NCI-H1092 (cell line): ENCODE measurements at places on chromosomes 1 and 21.

GRCh38 chr1:246608616-246609376, 42.5 kb downstream of the CNST start:
- no peak for DNase-seq

- no peak for DNase-seq
These were observed 4.3 kb upstream of the CHI3L2 start for GRCh38 chr1:111223126-111223685.

DNA sequence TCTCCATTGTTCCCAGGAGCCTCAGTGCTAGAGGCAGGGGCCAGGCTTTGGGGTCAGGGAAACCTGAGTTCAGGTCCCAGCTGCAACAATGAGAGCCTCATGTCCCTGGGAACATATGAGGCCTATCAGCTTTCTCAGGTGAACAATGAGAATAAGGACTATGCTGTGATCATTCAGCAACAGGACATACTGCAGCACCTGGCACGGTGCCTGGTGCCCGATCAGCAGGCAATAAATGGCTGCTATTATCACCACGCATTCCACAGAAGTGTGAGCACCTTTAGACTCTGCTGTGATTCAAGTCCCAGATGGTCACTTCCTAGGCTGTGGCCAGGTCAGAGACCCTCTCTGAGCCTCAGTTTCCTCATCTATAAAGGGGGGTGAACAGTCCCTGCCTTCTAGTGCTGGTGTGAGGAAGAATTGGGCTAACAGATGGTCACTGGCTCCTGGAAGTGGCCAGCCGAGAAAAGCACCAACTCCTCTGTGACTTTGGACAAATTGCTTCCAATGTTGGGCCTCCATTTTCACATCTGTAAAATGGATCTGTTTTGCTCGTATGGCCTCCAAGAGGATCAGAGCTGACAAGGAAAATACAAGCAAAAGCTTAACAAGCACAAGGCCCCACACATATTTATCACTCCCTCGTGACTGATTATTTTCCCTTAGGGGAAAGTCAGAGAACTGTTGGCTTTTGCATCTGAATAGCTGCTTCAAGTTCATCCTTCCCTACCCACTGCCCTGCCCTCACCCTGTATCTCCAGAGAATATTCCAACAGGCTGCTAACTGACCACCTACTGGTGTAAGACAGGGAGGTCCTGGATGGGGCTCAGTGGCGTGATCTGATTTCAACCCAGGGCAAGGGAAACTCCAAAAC, 1.1 kb downstream of the SLC5A9 start:
- no peak for DNase-seq

GRCh38 chr1:203524824-203525223, 30.9 kb downstream of the OPTC start:
- DNase-seq, result no peak

DNA sequence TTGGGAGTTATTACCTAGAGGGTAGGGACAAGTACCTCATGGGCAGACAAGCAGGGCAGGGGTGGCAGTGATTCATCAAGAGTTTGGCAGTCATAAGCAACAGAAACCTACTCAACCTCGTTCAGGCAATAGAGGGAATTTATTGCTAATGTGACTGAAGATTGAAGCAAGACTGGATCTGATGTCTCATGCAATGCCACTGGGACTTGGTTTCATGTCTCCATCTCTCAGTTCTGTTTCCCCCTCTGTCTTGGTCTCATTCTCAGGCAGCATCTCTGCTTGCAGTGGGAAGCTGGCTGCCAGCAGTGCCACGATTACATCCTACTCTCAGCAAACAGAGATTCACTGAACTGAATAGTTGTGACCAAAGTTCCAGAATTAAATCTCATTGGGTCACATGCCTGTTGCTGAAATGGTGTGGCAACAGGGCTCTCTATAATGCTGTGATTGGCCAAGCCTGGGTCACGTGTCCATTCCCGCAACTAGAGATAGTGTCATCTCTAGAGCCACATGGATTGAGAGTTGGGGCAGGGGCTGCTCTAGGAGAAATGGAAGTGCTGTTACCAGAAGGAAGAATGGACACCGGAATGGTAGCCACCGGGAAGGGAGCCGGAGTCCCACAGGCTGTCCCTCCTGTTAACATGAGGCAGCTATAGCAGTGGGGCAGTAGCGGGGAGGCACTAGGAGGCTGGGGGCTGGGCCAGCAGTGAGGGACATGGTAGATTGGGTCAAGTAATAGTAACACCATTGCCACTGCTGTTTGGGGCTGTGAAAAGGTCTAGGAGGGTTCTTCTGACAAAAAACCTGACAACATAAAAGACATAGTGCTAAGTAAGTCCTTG, 3.9 kb upstream of the CDC42 start:
- no peak for DNase-seq

DNA sequence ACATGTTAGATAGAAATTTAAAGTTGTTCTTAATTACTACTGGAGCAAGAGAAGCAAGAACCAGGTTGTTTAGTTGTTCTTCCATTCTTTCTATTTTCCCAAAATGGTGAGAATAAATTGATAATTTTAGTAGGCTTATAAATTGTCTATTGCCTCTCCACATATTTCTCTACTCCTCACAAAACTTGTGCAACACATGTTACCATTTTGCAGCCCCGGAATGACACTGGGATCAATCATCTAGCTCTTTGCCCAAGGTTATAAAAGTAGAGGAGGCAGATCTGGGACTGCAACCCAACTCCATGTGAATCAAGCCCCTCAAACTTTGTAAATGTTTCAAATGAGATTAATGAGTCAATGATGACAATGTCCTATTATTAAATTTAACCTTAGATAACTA, 34.9 kb downstream of the PRMT6 start:
- DNase-seq, result no peak

DNA sequence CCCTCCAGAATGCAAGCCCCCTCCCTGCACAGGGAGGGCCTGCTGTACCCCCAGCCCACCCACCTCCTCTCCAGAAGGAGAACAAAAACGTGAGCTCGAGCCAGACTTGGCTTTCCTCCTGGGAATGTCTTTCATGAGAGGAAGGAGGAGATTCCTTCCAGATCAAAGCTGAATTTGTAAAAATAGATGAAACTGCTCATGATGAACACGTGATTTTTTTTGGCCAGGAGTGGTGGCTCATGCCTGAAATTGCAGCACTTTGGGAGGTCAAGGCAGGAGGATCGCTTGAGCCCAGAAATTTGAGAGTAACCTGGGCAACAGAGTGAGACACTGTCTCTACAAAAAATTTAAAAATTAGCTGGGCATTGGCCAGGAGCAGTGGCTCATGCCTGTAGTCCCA, 21.8 kb downstream of the GPR157 start:
- no peak for DNase-seq

DNA sequence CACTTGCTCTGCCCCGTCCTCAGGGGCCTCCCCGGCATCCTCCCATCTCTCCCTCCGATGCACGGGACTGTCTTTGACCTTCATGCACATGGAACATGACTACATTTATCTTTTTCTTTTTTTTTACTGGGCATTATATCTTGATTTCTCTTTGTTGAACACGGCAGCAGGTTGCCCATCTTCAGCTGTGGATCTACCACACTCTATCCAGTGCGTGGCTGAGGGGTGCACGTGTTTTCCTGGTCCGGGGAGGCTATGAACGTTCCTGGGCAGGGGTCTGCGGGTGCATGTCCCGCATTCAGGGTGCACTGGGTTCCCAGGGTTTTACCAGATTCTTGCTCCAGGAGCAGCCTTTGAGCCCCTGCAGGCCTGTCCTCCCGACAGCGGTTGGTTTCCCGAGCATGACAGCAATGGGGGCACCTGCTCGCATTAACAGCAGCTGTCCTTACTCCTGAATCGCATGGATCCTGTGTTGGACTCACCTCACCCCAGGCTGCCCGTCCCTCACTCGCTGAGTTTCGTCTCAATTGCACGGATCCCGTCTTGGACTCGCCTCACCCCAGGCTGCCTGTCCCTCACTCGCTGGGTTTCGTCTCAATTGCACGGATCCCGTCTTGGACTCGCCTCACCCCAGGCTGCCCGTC, 7.4 kb downstream of the POFUT2 start:
- DNase-seq, result no peak

GRCh38 chr1:19456968-19457441, 28.3 kb downstream of the CAPZB start:
- no peak for DNase-seq

DNA sequence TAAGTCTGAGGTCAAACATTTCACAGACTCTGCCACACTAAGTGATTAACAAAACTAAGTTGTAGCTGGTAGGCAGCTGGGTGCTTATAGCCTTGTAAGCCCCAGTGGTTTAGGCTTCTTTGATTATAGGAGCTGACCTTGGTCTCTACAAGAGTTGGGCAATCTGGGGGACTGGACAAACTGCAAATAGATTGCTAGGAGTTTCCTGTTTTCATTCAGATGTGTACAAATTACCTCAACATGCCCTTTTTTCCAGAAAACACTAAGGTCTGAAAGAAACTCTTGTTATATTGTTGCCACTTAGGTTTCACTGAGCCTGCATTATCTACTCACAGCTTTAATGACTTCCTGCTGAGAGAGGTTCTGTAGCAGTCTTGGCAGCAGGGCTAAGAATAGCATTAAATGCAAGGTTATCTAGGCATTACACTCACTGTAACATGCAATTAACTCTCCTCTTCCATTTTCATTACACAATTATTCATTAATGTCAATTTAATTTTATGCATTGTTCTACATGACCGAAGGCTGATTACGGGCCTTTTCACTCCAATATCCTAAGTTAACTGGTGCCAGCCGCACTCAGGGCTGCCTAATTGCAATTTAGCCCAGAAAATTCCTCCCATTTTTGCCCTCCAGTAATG, 314.0 kb downstream of the LMO4 start:
- peak; percentile 7 for DNase-seq

DNA sequence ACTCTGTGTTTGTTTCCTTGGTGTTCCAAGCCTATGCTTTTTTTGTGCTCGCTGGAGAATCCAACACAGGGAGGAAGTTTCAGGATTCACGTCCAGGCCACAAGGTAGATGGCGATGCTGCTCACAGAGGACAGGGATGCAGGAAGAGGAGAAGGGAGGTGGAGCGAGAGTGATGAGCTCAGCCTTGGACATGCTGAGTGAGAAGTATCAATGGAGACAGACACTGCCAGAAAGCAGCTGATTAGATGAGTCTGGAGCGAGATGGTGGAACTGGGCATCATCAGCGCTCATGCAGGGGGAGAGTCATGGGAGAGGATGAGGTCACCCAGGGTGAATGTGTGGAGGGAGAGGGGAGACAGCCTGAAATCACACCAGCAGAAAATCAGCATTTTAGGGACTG, 110.0 kb downstream of the GLUL start:
- DNase-seq, result no peak

GRCh38 chr1:67684526-67685066, 405 bp upstream of the GADD45A start:
- no peak for DNase-seq

- peak; percentile 63 for DNase-seq
These were observed 219.1 kb upstream of the ZC3H12A start for GRCh38 chr1:37255136-37255795.

- DNase-seq, result no peak
These were observed 6.3 kb downstream of the MAGI3 start for GRCh38 chr1:113396585-113396984.

- DNase-seq, result peak; percentile 6
These were observed 586.4 kb upstream of the ZRANB2 start for GRCh38 chr1:71667216-71667615.

DNA sequence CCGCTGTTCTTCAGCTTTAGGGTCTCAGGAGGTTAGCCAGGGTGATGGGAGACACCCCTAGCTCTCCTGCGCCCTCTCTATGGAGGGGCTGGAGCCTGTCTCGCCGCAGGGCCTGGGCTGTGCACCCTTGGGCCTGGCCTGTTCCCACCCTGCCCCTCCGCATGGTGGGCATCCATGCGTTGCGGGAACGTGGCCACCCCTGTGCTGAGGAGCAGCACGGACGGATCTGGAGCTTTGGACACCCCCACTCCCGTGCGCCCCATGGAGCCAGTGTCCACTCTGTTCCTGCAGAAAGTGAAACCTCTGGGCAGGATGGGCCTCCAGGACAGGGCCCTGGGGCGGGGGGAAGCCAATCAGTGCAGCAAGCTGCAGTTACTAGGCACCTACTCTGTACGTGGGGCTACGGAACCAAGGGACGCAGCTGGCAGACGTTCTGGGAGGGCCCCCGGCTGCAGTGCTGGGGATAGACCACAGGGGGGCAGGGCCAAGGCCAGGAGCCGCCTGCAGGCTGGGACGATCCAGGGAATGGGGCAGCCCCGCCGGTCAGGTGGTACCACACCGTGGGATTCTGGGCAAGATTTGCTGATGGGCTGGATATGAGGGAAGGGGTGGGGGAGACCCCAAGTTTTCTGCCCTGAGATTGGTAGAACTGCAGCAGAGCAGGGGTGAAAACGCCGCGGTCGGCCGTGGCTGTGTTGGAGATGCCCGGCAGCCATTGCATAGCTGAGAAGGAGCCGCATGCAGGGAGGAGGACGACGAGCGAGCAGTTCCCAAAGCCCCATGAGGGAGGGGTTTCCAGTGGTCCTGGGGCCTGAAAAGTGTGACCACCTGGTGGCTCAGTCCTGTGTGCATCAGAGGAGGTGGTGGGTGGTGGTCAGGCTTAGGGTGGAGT, 43.3 kb downstream of the TP73 start:
- DNase-seq, result no peak

- DNase-seq, result no peak
These were observed 127.1 kb downstream of the PPIAL4G start for GRCh38 chr1:148355976-148356375.

GRCh38 chr1:156673387-156674121, 3.7 kb downstream of the NES start:
- DNase-seq, result no peak

GRCh38 chr1:39632682-39633417, 6.6 kb downstream of the HEYL start:
- DNase-seq, result no peak

DNA sequence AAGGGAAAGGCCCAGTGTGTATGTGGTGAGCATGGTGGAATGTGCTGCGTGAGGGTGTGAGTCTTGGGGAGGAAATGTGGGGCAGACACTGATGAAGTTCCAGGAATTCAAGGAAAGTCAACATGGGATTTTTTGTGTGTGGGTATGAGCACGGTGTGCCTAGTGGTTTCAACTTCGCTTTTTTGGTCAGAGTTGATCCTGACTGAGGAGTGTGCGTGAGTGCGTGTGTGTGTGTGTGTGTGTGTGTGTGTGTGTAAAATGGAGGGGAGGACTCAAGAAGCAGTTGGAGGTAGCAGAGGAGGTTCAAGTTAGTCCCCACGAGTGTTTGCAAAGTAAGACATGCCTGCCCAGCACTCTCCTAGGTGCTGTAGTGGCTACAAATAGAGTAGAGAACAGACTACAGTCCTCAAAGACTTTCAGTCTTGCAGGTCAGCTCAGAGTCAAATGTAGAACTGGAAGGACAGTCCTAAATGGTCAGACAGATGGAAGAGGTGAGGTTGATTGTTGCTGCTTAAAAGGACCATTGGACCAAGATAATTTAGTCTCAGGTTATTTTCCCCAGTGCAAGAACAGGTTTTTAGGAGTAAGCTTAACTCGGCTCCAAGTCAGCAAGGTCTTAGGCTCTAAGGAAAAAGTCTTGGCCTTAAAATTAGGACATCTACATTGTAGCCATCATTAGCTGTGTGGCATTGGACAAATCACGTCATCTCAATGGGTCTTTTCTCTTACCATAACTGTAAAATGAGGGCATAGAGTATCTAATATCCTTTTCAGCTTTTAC, 25.0 kb downstream of the SLAMF1 start:
- no peak for DNase-seq

GRCh38 chr21:37593740-37594471, 227.3 kb downstream of the DYRK1A start:
- no peak for DNase-seq
